Stimulated activated CD8-positive, alpha-beta memory T cell treated with anti-CD3 and anti-CD28 coated beads, Interleukin-7, amount 100 ng/mL, for 1 hour (primary cell): ENCODE measurements at places on chromosomes 2 and 18.

GRCh38 chr2:236621786-236622185 is 52.2 kb downstream of the ACKR3 start:
- DNase-seq, result no peak

- no peak for DNase-seq
Observed at GRCh38 chr2:225270053-225270452, 129.5 kb upstream of the NYAP2 start.

GRCh38 chr2:55014962-55015939 is 35.0 kb downstream of the RTN4 start:
- peak; percentile 19 for DNase-seq

DNA sequence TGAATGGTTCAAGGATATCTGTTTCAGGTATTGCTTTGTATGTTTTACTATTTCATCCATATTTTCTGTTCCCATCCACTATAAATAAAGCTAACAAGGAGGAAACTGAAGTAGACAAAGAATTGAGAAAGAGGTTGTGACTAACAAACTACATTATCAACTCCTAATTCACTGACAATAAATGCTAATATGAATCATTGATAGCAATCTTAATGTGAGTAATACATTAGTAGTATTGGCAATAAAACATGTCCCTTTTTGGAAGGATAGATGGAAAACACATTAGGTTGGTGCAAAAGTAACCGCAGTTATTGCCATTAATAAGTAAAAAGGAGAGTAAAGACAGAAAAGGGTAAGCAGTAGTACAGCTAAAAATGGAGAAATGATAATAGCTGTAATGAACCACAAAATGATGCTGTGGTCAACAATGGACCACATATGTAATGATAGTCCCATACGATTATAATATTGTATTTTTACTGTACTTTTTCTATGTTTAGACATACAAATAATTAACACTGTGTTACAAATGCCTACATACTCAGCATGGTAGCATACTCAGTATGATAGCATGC is 104.7 kb downstream of the THADA start:
- no peak for DNase-seq

- no peak for DNase-seq
Observed at GRCh38 chr18:54386043-54386442, 28.3 kb downstream of the C18orf54 start.
